ENCODE measurements at places on chromosomes 4 and X.

DNA sequence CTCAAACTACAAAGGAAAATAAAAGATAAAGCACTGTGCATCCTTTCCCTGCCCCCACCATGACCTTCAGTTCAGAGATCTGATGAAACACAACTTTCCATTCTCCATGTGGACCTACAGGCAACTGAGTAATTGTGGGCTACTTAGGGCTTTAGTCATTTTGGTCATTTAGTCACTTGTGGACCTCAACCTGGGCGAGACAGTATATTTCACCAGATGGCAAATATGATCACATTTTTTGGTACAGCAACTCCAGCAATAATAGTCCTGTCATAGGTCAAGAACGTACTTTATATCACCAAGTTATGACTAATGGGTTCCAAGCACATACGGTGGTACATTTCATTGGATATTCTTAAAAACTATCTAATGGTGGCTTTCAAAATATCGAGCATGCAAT lies 141.2 kb downstream of the PDGFC start:
- H3K27ac ChIP-seq, result no peak overlapping the region
- no peaks in the 10 kb centered on the region for H3K27me3 ChIP-seq

DNA sequence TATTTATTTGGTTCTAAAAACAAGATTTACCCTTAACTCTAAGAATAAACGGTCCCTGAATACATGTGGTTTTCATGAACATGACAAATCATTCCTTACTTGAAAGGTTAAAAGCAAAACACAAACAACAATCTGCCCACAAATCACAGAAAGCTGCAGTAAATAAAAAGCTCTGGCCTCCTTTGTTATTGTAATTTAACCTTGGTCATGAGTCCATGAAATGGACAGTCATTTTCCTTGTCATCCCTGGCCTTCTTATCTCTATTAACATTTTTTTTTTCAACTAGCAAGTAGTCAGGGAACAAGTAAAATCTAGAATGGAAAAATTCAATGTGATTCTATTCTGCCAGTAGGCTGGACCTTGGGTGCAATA lies 92.7 kb downstream of the SCD5 start:
- H3K27me3 ChIP-seq, result peaks cover 11% of the 10 kb centered on the region
- no peaks in the 10 kb centered on the region for H3K4me1 ChIP-seq

- peaks cover 56% of the 10 kb centered on the region for H3K36me3 ChIP-seq
- H3K4me3 ChIP-seq, result peak overlapping the region; percentile 57
- peaks cover 96% of the 10 kb centered on the region for H3K4me1 ChIP-seq
- H3K27me3 ChIP-seq, result no peaks in the 10 kb centered on the region
These were observed 139.5 kb downstream of the SH3KBP1 start for GRCh38 chrX:19747652-19748610.

- H3K4me1 ChIP-seq, result peaks cover 19% of the 10 kb centered on the region
- peak overlapping the region; percentile 87 for H3K27ac ChIP-seq
- peaks cover 3% of the 10 kb centered on the region for H3K36me3 ChIP-seq
These were observed 708 bp downstream of the BCLAF3 start for GRCh38 chrX:19990151-19990555.

GRCh38 chrX:13933851-13934250 lies 95.8 kb downstream of the GEMIN8 start:
- H3K36me3 ChIP-seq, result no peaks in the 10 kb centered on the region
- H3K27me3 ChIP-seq, result peaks cover 20% of the 10 kb centered on the region
- H3K27ac ChIP-seq, result no peak overlapping the region
- DNase-seq, result no peak
- H3K4me3 ChIP-seq, result no peak overlapping the region

GRCh38 chr4:100165809-100166208 lies 24.5 kb downstream of the DDIT4L start:
- H3K36me3 ChIP-seq, result no peaks in the 10 kb centered on the region
- DNase-seq, result no peak
- H3K4me3 ChIP-seq, result no peak overlapping the region
- H3K27me3 ChIP-seq, result peaks cover 9% of the 10 kb centered on the region
